ENCODE measurements at places on chromosomes 2 and 18.

GRCh38 chr2:235462415-235462790 lies 31.4 kb upstream of the AGAP1 start:
- no peak for DNase-seq

GRCh38 chr18:79903787-79904356 lies 47.6 kb downstream of the SLC66A2 start:
- DNase-seq = no peak

DNA sequence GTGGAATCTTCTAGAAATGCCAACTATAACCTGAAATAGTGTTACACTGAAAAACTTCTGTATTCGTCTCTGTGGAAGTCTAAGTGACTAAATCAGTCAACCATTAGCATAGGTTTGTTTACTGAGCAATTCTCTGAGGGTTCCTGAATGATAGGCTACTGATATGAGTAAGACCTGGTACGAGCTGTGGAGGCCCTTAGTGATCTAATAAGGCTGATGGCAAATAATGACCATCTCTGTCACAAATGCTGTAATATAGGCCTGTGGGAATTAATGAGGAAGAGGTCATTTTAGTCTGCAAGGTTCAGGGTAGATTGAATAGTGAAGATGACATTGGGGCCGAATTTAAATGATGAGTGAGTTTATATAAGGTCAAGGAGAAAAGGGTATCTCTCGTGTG lies 82.5 kb downstream of the MGAT5 start:
- no peak for DNase-seq

DNA sequence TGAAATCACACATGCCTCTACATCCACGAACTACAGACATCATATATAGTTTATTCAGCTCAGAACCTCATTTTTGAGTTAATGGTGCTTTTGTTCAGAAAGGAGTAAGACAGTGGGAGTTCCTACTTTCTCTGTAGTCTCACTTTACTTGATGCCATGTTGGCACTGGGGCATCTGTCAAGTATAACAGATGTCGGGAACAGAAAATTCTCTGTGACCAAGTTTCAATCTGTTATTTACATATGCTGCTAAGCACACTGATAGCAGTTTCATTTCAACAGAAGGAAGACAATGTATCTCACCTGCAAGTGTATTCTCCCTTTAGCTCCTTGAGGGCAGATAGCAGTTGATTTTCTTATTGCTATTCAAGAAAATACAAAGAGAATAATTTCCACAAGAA lies 774.1 kb downstream of the METTL4 start:
- DNase-seq = no peak

DNA sequence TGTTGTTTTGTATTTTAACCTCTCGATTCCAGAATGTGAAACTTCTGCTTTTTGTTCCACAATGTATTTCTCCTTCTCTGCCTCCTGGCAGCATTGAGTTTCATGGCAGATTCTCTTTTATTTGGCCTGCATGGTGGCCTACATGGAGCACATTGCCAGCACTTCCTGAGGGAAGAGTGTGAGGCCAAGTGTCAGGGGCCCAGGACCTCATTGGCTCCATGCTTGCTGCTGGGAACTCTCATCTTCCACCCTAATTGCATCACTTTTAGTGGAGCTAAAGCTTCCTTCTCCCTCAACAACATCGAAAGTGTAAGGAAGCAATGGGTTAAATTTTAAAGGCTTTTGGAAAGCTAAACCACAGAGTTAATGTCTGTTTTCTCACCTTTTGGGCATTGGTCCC lies 9.5 kb downstream of the TRIB2 start:
- no peak for DNase-seq

DNA sequence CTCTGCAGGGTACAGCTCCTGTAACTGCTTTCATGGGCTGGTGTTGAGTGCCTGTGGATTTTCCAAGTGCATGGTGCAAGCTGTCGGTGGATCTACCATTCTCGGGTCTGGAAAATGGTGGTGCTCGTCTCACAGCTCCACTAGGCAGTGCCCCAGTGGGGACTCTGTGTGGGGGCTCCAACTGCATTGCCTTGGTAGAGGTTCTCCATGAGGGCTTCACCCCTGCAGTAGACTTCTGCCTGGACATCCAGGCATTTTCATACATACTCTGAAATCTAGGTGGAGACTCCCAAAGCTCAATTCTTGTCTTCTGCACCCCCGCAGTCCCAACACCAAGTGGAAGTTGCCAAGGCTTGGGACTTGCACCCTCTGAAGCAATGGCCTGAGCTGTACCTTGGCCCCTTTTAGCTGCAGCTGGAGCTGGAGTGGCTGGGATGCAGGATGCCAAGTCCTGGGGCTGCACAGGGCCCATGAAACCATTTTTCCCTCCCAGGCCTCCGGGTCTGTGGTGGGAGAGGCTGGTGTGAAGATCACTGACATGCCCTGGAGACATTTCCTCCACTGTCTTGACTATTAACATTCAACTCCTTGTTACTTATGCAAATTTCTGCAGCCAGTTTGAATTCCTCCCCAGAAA lies 41.6 kb downstream of the EDAR start:
- no peak for DNase-seq

GRCh38 chr2:84741182-84741822 lies 139.6 kb downstream of the TRABD2A start:
- peak; percentile 41 for DNase-seq

DNA sequence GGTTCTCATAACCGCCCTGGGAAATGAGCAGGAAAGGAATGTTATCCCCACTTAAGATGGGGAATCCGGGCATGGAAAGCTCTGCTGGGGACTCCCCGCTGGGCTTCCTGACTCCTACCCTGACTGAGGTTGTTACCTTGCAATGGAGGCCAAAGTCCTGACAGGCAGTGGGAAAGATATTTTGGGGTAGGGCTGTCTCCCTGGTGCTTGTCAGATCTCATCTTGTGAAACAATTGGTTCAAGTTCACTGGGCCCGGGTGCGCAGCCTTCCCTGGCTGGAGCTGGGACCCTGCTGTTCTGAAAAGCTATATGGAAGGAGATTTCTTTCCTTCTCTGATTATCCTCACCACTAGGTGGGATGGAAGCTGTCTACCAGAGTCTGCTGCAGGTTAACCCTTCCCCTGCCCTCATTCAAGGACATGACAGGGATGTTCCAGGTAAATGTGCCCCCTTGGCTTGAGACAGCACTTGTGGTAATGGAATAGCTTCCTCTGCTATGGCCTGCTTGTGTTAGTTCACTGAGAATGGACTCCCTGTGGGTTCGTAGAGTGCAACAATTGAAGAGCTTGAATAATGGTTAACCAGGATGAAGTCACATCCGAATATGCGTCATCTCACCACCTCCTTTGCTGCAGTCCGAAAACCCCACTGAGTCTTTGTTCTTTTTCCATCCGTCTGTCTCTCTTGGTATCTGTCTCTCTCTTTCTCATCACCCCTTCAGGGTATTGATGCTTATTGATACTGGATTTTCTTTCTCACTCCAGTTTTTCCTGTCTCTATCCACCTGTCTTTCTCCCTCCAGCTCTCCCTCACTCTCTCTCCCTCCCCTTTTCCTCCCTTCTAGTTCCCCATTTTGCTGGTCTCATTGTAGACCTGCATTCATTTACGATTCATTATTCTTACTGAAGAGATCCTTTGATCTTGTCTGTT lies 67.8 kb upstream of the EPAS1 start:
- DNase-seq = no peak

- DNase-seq = no peak
Observed at GRCh38 chr18:6001867-6002266, 106.5 kb upstream of the TMEM200C start.

DNA sequence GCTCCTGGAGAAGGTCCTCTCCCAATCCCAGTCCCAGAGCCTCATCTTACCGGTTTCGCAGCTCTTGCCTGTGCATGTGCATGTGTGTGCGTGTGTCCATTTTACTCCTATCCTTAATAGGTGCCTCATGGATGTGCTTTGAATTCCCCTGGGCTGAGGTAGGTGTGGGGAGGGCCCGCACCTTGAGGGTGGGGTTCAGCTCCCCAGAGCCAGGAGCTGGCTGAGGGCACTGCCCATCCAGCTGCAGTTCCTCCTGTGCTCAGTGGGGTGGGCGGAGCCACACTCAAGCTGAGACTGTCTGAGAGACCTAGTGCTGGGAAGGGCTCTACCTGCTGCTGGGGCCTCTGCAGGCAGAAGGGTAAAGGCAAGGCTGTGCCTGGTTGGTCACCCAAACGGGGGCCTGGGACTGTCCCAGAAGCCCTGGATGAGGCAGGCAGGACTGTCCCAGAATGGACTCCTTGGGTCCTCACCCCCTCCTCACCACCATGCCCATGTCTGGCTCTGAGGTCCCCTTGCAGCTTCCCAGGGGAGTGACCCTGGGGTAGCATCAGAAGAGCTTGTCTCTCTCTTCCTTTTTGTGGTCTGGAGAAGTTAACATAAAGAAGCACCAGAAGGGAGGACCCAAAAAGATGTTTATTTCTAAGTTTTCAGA lies 8.9 kb downstream of the GDF7 start:
- peak; percentile 50 for DNase-seq

- peak; percentile 40 for DNase-seq
Observed at GRCh38 chr2:37323176-37323780, 1.4 kb downstream of the PRKD3 start.

DNA sequence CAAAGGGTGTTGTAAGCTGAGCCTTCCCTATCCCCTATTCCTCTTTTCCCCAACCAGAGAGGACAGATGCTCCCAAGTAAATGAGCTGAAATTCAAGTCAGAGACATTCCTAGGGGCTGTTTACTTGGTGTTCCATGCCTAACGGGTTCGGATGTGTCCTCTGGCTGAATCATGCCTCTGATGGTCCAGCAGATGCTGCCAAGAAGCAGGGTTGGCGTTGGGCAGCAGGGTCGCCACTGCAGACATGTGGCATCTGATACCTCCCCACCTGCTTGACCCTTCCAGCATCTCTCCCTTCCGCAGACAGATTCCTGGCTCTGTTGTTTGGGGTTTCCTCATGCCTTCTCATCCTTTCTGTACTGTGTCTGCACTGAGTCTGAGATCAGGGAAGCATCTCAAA lies 108.3 kb downstream of the HNRNPLL start:
- no peak for DNase-seq

GRCh38 chr2:203873921-203874631 lies 6.5 kb downstream of the CTLA4 start:
- DNase-seq = no peak

DNA sequence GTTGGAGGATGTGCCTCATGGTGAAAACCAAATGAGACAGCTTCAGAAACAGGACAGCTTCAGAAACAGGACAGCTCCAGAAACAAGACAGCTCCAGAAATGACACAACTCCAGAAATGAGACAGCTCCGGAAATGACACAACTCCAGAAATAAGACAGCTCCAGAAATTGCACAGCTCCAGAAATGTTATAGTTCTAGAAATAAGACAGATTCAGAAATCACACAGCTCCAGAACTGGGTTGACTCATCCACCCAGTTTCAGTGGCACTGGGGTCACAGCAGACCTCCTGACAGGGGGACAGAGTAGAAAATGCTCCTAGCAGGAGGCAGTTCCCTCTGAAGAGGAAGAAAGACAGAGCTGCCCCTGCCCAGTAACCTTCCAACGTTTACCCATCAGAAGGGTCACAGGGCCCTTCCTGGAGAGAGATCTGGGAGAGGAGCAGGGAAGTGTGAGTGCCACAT lies 26.9 kb upstream of the COL6A3 start:
- DNase-seq = no peak

GRCh38 chr2:96867756-96868554 lies 1.9 kb downstream of the SEMA4C start:
- no peak for DNase-seq

- DNase-seq = no peak
Observed at GRCh38 chr18:40222776-40223175, 1732.3 kb upstream of the PIK3C3 start.

DNA sequence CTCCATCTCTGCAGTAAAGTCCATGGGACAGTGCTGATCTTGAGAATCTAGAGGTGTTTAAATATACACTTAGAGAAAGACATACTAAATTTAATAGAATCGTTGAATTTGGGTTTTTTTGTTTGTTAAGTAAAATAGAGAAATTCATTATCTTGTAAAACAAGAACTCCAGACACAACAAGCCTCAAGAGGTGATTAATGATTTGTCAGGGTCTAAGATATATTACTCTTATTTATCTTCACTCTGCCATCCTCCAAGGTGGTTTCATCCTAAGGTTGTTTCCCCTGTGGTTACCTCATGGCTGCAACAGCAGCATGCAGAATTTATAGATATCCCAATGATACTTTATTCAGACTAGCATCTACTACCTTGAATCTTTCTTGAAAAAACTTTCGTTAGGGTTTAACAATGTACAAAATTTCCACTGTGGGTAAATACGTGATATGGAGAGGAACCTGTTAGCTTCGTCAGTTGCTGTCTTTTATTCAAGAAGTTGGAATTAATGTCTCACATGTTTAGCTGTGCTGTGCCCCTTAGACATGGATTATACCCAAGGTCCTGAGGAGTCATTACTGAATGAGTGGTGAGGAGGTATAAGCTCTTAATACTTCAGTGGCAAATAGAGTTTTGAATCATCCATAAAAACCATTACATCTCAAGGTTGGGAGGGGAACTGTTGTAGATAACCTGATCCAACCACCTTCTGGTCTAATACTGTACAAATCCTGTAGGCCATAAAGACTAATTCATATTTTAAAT lies 128.0 kb downstream of the GPD2 start:
- no peak for DNase-seq

DNA sequence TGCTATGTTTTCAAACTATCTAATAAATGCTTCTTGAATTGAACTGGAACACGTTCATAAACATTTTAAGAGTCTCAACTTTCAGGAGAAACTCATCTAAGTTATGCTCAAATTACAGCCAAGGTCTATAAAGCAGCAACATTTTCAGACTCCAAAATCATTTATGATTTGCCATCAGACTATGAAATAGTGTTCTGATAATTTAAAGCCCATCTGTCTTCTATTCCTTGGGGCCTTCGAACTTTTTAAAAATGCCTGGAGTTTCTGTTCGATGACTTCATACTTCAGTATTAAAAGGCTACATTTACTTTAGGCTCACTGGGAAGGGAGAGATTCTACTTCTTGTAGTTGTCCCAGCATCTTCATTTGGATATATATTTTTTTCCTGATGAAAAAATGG lies 73.6 kb upstream of the NXPH2 start:
- DNase-seq = no peak

DNA sequence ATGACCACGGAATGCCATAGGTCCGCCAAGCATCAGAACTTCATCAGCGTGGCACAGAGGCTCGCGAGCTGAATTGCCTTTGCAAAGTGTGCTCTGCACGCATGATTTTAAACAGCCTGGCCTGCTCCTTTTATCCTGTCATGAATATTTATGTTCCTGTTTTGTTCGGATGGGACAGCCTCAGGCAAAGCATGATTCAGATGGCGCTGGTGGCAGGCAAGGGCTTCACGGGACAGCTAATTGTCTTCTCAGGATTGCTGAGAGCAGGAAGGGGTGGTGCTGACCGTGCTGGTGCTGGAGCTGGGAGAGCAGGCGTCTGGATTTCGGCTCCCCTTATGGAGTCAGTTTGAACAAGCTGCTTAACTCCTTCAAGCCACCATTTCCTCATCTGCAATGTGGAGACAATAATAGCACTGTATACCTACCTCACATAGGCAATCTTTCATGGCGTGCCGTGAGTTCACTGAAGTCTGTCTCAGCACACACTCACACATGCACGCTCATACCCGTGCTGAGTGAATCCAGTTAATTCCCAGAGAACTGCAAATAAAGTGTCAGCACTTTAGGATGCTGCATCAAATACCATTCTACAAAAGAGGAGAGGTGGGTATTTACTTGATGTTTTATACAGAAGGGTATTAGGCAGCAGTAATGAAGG lies 79.7 kb upstream of the APCDD1 start:
- DNase-seq = no peak

All from NAMALWA (cell line).